ENCODE measurements at places on chromosomes 13 and 19.
A peak's percentile ranks its signal among the peaks of the same experiment; 100 is the strongest.

DNA sequence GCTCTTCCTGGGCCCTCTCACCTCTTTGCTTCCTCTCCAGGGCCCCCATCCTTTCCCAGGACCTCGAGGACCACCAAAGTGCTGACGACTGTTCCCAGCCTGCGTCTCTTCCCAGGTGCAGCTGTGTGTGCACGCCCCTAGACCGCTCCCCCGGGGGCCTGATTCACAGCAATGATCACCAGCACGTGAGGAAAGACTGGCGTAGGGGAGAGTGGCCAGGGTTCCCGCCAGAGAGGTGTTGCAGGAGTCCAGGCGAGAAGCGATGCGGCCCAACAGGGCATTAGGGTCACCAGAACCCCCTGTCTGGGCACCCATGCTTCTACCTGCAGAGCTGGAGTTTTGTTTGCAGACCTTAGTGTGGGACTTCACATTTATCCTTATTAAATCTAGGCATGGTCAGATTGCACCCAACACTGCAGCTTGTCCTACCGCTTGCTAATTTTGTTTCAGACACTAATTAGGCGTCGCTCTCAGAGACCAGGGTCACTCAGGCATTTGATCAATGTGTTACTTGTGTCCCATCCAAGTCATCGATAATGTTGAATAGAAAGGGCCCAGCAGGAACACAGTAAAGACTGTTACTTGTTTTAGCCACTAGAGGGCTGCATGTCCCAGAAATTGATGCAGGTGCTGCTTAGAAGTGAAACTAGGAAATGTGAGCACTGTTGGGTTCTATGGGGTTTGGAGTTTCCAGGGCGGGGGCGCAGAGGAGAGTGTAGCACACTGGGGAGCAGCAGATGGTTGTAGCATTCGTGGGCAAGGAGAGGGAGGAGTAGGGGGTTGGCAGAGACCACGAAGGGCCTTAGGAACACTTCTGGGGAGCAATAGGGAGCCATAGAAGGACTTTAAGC, 53.2 kb downstream of the CDADC1 start:
- peak; percentile 89 for ATAC-seq

GRCh38 chr13:23701636-23702035, 131.4 kb downstream of the TNFRSF19 start:
- no peak for ATAC-seq

DNA sequence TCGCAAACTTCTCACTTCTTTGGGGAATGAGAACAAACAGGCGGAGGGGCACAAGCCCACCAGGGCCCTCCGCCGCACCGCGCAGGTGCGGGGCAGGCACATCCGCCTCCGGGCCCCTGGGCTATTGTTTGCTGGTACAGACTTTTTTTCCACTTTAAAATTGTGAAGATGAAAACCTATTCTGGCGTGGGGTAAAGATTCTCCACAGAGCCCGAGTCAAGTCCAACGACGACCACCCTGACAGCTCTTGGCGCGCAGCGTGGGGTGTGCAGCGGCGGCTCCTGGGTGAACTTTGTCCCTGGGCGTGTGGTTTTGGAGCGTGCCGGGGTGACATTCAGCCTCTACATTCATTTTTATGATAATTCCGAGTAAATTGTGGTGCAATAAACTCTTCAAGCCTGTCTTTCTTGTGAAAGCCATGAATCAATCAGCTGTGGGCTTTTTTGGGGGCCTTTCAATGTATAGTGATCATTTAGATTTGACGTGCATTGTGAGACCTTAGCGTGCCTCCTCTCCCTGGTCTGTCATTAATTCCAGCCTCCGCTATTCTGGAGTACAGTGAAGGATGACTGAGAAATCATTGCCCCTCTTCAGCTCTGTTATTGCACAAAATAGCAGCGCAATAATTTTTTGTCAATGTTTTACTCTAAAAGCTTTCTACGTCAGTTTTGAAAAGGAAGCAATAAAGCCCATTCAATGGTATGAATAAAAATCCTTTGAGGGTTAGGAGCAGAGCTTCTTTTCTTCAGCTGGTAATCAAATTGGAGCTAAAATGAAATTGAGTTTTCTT, 90.0 kb downstream of the TEX29 start:
- no peak for ATAC-seq

- ATAC-seq = no peak
These were observed 51.6 kb upstream of the UBL3 start for GRCh38 chr13:29901710-29902631.

- no peak for ATAC-seq
These were observed 267.3 kb downstream of the RFC3 start for GRCh38 chr13:34085204-34085603.

- ATAC-seq = no peak
These were observed 261.7 kb upstream of the HTR2A start for GRCh38 chr13:47158593-47158992.

DNA sequence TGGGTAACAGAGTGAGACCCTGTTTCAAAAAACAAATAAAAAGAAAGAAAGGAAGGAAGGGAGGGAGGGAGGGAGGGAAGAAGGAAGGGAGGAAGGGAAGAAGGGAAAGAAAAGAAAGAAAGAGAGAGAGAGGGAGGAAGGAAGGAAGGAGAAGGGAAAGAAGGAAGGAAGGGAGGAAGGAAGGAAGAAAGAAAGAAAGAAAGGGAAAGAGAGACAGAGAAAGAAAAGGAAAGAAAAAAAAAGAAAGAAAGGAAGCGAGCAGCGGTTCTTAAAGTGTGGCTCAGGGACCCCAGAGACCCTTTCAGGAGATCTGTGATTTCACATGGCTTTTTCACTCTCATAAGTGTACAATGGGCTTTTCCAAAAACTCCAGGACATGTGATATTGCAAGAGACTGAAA, 9.9 kb upstream of the CADM4 start:
- ATAC-seq = no peak

DNA sequence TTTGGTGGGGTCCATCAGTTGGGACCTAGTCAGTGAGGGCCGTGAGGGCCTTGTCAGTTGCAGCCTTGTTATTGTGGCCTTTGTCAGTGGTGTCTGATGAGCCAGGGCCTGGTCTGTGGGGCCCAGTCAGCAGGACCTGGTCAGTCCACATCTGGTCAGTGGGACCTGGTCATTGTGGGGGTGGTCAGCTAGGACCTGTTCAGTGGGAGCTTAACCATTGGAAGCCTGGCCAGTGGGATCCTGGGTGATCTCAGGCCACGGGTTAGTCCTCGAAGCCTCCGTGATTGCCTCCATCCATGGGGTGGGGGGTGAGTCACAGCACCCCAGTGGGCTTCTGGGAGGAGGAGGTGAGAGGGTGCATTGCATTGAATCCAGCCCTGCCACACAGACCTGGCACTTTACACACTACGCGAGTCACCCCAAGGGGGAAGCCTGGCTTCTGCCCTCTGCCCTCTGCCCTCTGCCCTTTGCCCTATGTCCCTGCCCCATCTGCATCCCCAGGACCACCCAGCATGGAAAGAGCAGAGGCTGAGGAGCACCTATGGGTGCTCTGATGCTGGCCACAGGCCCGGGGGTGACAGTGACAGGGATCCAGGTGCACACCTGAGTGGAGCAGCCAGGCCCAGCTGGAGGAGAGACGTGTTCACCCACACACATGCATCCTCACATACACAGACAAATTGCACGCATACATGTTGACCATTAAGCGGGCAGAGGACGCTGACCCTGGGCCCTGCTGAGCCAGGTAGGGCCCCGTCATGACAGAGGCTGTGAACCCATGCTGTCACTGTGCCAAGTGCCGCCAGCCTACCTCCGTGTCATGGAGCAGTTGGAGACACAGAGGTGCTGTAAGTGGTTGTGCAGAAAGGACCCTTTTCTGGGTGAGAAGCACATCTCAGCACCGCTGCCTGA, 59.8 kb upstream of the TPM4 start:
- ATAC-seq = no peak

DNA sequence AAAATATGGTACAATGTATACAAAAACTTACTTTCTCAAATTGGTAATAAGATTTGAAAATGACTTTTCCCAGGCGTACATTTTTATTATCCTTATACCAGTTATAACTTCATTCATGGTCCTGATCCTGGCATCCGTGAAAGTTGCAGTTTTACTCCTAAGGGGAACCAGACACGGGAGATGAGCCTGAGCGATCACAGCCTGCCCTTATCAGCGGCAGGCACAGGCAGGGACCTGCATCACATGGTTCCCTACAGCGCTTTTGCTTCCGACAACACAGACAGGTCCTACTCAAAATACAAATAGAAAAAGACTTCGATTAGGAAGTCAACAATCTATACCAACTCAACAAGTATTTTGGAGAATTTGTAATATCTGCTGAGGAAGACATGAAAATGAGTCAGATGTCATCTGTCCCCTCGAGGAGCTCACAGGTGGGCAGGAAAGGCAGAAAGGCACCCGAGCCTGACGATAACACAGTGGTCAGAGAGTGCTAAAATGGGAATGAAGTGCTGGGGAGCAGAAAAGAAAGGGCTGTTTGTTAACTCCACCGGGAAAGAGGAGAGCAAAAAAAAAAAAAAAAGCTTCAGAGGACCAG, 93.4 kb downstream of the ABCC4 start:
- ATAC-seq = peak; percentile 78

DNA sequence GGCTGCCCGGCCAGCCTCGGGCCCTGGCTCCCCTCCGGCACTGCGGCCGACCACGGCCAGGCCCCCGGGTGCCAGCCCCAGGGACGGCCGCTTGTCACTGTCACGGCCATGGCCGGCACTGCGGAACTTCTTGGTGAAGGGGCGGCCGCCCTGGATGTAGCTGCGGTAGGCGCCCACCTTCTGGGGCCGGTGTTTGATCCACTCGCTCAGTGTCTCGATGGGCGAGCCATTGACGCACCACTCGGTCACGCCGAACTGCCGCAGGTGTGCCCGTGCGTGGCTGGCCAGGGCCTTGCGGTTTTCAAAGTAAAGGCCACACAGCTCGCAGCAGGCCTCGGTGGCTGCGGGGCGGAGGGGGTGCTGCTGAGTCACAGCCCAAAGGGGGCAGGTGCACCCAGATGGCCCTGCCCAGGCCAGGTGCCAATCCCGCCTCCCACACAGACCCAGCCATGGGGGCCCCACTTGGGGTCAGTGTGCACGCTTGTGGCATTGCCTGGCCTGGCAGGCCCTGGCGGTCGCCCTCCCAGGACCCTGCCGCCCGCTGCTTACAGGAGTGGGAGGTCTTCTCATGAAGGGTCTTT, 6.0 kb upstream of the AKAP8L start:
- peak; percentile 4 for ATAC-seq

DNA sequence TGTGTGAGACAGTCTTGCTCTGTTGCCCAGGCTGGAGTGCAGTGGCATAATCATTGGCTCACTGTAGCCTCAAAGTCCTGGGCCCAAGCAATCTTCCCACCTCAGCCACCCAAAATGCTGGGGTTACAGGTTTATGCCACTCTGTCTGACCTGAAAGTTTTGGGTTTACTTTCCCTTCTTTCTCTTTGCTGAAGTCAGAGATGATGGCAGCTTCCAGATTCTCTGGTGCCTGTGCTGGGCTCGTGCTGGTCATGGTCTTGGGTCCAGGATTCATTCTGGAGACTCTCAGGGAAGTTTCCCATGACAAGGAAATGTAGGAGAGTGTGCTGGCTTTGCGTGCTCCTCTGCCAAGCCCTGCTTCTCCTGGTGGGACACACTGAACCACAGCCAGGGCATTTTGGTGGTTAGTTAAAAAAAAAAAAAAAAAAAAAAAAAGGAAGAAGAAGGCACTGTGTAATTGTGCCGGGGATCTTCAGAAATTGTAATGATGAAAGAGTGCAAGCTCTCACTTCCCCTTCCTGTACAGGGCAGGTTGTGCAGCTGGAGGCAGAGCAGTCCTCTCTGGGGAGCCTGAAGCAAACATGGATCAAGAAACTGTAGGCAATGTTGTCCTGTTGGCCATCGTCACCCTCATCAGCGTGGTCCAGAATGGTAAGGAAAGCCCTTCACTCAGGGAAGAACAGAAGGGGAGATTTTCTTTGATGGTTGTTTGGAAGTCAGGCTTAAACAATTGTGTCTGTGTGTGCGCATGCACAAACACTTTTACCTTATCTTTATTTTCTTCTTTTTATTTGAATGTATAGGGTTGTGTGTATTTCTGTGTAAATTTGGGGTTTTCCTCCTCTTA, at the start of gene ALOX5AP:
TSS of gene ALOX5AP (plus strand) at position 519 of the 847 bp plus-strand sequence. CDS start at position 582, 63 bp downstream.
- peak; percentile 95 for ATAC-seq

DNA sequence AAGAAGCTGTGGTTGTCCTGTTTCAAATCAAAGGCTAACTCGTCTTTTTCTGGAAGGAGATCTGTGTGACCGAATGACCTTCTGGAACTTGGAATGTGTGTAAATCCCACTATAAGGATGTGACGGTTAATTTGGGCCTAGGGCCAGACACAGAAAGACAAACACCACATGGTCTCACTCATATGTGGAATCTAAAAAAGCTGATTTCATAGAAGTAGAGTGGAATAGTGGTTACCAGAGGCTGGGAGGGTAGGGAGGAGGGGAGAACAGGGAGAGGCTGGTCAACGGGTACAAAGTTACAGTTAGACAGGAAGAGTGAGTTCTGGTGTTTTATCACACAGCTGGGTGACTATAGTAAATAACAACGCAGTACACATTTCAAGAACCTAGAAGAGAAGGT, 39.3 kb upstream of the RGCC start:
- no peak for ATAC-seq

GRCh38 chr19:21082011-21082975, at the start of gene ZNF714:
TSS of gene ZNF714 (plus strand) at chr19:21082203. CDS start at chr19:21098269, 16,066 bp downstream.
- ATAC-seq = peak; percentile 99

DNA sequence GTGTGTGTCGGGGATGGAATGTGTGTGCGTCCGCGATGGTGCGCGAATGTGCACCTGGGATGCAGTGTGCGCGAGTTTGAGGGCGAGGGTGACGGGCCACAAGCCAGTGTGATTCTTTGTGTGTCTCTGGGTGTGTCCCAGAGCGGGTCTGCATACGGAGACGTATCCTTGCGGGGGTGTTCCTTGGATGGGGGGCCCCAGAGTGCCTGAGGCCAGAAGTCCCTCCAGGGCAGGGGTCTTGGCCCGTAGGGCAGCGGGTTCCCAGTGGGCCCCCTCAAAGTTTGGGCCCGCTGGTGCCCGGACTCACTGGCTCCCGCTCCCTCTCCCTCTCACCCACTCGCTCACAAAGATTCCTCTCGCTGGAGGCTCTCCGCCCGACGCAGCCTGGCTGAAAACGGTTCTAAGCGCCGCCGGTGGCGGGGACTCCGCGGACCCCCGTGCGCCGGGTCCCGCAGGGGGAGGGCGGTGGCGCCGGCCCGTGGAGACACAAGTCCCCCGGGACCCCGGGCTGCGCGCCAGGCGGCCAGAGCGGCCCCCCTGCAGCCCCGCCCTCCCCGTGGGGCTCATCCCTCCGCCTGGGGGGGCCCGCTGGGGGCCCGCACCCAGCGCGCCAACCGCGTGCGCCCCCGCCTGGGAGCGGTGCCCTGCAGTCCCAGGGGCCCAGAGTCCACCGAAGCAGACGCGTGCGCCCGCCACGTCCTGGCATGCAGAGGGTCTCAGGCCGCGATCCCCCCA, 886 bp downstream of the CRLF1 start:
- no peak for ATAC-seq

- no peak for ATAC-seq
These were observed 628.2 kb upstream of the SLITRK5 start for GRCh38 chr13:87042946-87043345.

- peak; percentile 73 for ATAC-seq
These were observed 86.3 kb downstream of the LRCH1 start for GRCh38 chr13:46639033-46639981.

Measured in stimulated activated memory B cell treated with anti-CD40 and anti-IgM and Interleukin-4, amounts not matched to agents 10 μg/mL and 1 μg/mL and 100 μg/mL, for 72 hours (primary cell).